ENCODE measurements at places on chromosomes 6 and 20.

GRCh38 chr20:48262955-48263354, 477.7 kb upstream of the SULF2 start:
- no peak for DNase-seq

- no peak for DNase-seq
These were observed 483.8 kb upstream of the EYS start for GRCh38 chr6:66190858-66191257.

GRCh38 chr6:118893064-118893806, 717 bp upstream of the ASF1A start:
- no peak for DNase-seq

- DNase-seq = no peak
These were observed 45.1 kb downstream of the CEP85L start for GRCh38 chr6:118606268-118606667.

DNA sequence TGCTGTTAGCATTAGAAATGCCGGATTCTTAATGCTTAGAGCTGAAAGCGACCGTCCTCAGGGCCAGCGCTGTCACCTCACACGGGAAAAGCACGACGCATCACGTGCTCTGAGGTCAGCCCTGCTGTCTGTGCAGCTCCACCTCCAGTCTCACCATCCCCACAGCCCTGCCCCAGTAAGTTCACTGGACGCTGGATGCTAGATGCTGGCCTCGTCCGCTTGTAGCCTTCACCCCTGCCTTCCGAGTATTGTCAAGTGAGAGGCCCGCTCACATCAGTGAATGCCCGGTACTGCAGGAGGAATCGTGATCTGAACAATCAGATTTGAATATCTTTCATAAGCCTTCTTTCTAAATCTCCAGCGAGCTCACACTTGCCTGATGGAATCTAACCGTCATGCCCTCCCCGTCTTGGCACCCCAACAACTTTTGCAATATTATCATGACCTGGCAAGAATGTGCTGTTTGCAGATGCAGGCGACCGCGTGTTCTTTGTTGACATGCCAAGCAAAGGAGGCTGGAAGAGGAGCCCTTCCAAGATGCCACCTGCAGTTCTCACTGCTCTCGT, 64.9 kb downstream of the DLL1 start:
- no peak for DNase-seq

- DNase-seq = no peak
These were observed 889.8 kb upstream of the GJE1 start for GRCh38 chr6:141242957-141243356.

DNA sequence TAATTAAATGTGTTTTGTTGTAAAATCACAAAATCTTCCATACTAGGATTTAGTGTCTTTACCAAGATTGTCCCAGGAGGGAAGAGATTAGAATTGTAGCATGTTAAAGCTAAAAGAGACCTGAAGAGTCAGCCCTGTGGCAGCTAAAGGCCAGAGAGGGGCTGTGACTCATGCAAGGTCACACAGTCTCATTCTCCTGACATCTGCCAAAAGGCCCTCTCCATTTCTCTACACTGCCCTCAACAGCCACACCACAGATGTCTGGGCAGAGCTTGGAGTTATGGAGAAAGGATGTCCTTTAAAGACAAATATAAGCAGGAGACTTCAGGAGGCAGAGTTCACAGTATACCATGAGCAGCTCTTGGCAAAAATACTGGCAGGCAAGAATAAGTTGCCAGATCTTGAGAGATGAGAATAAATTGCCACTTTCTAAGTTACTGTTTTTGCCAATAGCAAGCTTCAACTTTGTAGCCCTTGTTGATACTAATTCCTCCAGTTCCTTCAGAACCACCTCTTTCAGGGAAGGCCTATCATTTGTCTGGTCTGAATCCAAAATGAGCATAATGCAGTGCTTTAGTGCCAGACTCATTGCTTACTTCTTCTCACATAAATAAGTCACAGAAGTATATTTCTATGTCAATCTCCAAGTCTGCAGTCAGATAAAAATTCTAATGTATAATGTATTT, 41.7 kb downstream of the AKIRIN2 start:
- no peak for DNase-seq

DNA sequence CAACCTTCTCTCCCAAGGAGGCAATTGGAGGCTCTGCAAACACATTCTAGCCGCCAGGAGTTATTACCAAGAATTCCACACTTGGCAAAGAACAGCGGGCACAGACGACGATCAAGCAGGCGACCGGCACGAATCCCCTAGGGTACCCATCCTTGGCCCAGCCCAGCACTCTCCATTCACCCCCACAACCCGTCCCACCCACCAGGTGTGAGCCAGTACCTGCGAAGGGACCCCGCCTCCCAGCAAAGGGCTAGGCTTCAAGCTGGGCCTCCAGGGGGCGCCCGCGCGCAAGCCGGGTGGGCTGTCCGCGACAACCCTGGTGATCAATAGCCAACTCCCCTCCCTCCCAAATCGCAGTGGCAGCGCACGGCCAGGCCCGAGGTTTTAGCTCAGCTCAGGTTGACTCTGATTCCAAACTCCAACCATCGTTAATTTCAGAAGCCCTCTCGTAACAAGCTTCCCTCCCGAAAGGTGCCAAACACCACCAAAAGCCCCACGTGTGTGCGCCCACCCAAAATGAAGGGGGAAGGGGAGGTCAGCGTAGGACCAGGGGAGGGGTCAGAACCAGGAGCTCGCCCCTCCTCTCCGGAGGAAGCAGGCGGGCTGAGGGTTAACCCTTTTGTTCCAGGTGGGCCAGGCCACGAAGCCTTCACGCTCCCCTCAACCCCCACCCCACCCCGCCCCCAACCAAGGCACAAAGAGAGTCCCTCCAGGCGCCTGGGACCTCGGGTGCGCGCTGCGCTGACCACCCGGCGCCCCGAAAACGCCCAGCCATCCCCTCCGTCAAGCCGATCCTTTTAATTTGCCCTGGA, 2.1 kb downstream of the SALL4 start:
- DNase-seq = peak; percentile 4

DNA sequence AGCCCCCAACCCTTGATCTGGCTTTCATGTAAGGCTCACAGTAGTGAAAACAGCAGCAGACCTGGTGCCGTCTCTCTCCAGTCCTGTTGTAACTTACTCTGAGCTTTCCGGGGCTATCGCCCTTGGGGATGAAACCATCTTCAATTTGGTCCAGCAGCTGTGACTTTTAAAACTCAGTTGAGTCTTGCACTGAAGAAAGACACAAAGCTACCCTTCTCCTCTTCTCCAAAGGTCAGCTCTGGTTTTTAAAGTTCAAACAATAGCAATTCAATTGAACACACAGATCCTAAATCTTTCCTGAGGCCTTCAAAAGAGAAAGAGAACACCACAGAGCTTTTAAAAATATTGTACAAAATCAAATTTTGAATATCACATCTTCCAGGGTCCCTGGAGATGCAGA, 83.5 kb downstream of the SNX5 start:
- DNase-seq = no peak

- DNase-seq = no peak
These were observed 39.5 kb upstream of the CHD6 start for GRCh38 chr20:41657655-41658054.

DNA sequence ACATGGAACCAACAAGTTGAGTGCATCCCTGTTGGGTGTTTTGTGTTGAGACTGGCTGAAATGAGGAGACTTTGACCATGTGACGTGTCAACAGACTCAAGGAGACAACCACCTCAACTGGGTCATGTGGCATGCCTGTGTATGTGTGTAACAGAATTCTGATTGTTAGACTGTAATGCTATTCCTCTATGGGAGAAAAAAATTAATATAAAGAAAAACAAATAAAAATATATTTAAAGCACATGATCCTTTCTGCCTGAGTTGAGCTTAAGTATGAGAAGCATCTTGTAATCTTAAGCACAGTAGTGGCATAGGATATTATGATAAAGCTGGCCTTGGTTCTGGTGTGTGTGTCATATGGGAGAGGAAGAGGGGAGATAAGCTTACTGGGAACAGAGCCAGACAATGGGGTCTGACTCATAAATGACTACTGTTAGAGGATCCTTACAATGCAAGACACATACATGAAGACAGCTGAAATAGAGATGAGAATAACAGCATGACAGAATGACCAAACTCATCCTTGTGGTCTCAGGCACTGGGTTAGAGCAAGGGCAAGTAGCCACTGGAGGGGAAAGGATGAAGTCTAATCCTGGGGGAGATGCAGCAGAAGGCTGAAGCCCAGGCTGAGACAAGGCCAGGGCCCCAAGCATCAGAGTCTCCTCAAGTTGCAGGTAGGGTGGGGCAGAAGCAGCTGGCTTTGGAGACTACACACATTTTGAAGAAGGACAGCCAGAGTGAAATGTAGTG, 9.2 kb downstream of the TP53INP2 start:
- no peak for DNase-seq

- DNase-seq = no peak
These were observed 2.3 kb upstream of the RRP36 start for GRCh38 chr6:43019152-43019551.

DNA sequence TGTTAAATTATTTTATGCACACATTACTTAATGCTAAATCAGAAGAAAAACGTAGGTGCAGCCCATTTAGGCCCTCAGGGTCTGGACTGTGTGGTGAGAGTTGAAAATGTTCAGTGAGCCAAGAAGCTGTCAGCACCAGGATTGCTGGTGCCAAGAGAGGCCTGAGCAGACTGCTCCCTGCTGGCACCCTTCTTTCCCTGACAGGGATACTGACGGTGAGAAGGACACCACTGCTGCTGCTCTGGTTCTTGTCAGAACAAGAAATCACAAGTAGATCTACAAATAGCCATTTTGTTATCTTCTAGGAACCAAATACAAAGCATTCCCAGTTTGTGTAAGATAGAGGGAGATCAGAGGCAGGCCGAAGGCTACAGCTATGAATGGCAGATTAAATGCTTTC, 48.7 kb upstream of the CRISP1 start:
- no peak for DNase-seq

GRCh38 chr6:55875400-55875799, at the start of gene BMP5:
Gene BMP5, minus strand, starts transcription at chr6:55875590. Its CDS starts 725 bp downstream, at chr6:55874865.
- DNase-seq = no peak

DNA sequence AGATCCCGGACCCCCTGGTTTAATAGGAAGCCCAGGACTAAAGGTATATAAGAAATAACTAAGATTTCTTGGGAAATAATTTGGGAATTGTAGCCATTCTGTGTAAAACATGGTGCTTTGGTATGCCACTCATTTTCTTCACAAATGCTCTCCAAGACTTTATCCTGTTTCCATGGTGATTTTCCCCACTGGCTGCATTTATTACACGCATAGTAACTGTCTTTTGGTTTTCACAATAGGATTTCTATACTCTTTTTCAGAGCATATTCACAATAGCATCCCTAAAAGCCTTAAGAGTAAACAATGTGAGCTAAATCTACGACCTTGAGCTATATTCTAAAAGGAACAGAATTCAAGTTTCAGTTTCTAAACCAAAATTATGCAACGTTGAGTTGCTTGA, 160.8 kb downstream of the COL9A1 start:
- DNase-seq = no peak

GRCh38 chr20:25216199-25216945, 20.9 kb downstream of the ENTPD6 start:
- DNase-seq = no peak

DNA sequence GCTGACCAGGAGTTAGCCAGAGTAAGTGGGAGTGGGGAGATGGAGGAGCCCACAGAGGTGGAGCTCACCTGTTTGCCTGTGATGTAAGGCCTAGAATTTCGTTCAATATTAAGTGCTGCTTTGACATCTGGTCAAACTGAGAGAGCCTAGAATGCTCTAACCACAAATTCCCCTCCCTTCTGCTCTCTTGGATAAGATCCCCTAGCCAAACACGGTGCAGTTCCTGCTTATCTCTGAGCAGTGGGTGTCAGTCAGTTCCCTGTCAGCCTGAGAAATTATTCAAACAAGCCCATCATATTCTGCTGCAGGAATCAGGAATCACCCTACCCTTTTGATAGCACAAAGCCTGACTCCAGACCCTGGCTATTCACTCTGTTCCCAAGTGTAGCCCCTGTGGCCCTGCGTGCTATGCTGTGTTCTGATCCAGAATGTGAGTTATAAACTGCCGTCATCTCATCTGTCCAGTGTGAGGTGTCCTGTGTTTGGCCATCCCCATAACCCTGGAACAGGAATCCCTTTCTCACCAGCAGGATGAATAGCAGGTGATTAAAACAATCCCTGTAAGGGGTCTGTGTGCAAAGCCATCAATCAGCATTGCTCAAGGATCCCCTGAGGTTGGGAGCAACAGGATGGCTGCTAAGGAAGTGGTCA, 31.8 kb upstream of the ZNF133 start:
- no peak for DNase-seq

DNA sequence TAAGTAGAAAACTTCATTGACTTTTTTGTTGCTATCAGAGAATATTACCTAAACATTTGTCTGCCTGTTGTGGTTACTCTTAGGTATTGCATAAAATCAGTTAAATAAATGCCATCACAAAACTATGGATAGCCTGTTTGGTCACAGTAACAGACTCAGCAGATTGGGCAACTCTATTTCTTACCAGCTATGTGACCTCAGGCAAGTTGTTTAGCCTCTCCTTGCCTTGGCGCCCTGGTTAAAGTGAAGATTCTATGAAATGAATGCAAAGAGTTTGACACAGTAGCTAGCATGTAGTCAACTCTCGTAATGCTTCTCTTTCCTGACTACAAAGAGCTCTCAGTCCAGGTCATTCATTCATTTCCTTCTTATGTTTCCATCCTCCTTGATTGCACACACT, 82.5 kb upstream of the ID4 start:
- no peak for DNase-seq

- no peak for DNase-seq
These were observed 31.1 kb downstream of the LAMA4 start for GRCh38 chr6:112223070-112223861.

- DNase-seq = no peak
These were observed 151.8 kb downstream of the UNC5CL start for GRCh38 chr6:40887079-40887791.

DNA sequence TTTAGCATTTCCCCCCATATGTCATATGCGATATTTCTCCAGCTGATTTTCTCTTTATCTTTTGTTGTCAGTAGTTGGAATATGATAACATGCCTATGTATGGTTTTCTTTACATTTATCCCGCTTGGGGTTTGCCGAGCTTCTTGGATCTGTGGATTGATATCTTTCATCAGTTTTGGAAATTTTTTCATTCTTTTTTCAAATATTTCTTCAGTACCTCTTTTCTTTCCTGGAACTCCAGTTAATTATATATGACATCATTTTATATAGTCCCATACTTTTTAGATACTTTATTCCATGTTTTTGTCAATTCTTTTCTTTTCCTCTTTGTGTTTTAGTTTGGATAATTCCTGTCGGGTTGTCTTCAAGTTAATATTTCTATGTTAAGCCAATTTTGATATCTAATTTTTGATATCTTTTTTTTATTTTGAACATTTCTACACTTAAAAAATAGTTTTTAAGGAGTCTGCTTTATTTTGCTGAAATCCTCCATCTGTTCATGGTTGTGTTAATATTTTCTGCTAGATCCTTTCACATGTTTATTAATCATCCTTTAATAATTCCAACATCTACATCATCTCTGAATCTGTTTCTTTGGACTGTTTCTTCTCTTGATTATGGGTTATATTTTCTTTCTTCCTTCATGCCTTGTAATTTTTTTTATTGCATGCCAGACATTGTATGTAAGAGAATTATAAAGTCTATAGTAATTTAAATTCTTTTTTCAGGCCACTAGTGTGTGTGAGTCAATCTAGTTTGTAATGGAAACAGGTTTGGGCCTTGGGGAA, 9.5 kb downstream of the ZDHHC14 start:
- DNase-seq = no peak

GRCh38 chr6:117910549-117910948, 3.5 kb downstream of the SLC35F1 start:
- no peak for DNase-seq

Measured in effector CD8-positive, alpha-beta T cell (primary cell).